ENCODE measurements at places on chromosomes 12 and 14.

DNA sequence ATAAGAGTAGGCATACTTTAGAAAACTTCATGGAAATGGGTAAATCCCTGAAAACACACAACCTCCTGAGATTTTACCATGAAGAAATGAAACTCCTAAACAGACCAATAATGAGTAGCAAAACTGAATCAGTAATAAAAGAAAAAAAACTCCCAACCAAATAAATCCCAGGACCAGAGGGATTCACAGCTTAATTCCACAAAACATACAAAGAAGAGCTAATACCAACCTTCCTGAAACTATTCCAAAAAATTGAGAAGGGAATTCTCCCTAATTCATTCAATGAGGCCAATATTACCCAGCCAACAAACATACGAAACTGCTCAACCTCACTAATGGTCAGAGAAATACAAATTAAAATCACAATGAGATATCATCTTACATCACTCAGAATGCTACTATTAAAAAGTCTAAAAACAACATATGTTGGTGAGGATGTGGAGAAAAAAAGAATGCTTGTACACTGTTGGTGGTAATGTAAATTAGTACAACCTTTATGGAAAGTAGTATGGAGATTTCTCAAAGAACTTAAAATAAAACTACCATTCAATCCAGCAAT is 97.3 kb upstream of the ST8SIA1 start:
- DNase-seq: no peak

- DNase-seq: no peak
These were observed 46.5 kb downstream of the NT5DC3 start for GRCh38 chr12:103794309-103795213.

DNA sequence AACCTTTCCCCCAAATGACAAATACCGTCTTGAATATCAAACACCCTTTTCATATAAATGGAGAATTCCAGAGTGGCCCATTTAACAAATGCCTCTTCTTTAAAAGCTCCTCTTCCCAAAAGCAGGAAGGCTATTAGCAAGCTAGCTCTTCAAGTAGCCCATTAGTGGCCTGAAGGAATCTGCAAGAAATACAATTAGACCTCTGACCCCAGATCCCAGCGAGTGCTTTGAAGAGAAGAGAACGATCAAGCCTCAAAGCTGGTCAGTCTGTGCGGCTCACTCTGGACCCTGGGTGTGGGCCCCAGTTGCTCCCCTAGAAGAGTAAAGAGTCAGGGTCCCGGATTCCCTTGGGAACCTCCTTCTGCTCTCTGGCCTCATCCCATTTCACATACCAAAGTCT is 325.6 kb downstream of the NUAK1 start:
- DNase-seq: no peak

- no peak for DNase-seq
These were observed 64.4 kb upstream of the OSBPL8 start for GRCh38 chr12:76623931-76624330.

GRCh38 chr12:11524446-11524845 is 125.0 kb upstream of the ETV6 start:
- DNase-seq: no peak

GRCh38 chr12:5188472-5188871 is 144.8 kb downstream of the KCNA5 start:
- no peak for DNase-seq

- DNase-seq: no peak
These were observed 241.6 kb downstream of the LRIG3 start for GRCh38 chr12:58678753-58679152.

- no peak for DNase-seq
These were observed 102.7 kb downstream of the DACT1 start for GRCh38 chr14:58740379-58740935.
